ENCODE measurements at places on chromosomes 5 and 9.

DNA sequence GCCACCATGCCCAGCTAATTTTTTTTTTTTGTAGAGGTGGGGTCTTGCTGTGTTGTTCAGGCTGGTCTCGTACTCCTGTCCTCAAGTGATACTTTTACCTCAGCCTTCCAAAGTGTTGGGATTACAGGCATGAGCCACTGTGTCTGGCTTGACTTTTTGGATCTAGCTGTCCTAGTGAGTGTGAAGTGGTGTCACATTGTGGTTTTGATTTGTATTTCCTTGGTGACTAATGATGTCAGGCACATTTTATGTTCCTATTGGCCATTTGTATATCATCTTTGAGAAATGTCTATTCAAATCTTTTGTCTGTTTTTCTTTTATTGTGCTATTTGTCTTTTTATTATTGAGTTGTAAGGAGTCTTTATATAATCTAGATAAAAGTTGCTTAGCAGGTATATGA is 53.5 kb upstream of the MCCC2 start:
- DNase-seq = no peak

GRCh38 chr9:131253891-131254491 is 22.3 kb downstream of the FAM78A start:
- no peak for DNase-seq

DNA sequence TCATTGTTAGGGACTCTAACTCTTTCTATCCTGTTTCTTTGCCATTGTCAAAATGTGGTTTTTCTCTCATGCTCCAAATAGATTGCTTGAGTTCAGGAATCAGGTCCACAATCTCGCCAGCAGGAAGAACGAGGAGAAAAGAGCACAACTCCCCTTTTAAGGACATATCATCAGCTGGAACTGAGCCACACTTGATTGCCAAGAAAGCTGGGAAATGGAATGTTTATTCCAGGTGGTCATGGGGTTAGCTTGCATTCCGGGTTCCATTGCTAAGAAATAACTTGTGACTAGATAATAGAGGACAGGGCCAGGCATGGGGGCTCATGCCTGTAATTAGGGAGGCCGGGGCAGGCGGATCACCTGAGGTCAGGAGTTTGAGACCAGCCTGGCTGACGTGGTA is 32.4 kb upstream of the C9orf57 start:
- no peak for DNase-seq

GRCh38 chr5:169225830-169226356 is 75.0 kb downstream of the SLIT3 start:
- DNase-seq = no peak

GRCh38 chr9:19440376-19440775 is 31.6 kb downstream of the ACER2 start:
- no peak for DNase-seq

GRCh38 chr5:168270476-168270875 is 21.0 kb upstream of the WWC1 start:
- DNase-seq = no peak

- DNase-seq = no peak
Measured at GRCh38 chr9:113875459-113876150, 504 bp upstream of the ZNF618 start.

GRCh38 chr9:130927338-130927737 is 11.7 kb downstream of the FIBCD1 start:
- DNase-seq = no peak

GRCh38 chr5:93585041-93585766 is 2.2 kb downstream of the NR2F1 start:
- DNase-seq = no peak

GRCh38 chr9:129457325-129457779 is 163.5 kb downstream of the C9orf50 start:
- no peak for DNase-seq

DNA sequence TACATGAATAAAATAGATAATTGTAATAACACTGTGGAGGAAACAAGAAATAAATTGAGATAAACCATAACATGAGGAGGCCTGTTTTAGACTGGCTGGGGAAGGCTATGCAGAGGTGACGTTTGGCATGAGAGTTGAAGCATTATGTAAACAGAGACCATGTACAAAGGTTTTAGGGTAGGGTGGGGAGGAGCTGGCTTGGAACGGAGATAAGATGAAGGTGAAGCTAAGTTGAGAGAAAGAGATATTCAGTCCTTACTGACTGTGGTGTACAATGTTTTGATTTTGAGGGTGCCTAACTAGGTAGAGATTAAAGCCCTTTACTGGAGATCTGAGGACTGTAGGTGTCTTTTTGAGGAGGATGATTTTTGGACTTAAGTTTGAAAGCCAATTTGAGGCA is 17.8 kb downstream of the MAN2A1 start:
- no peak for DNase-seq

DNA sequence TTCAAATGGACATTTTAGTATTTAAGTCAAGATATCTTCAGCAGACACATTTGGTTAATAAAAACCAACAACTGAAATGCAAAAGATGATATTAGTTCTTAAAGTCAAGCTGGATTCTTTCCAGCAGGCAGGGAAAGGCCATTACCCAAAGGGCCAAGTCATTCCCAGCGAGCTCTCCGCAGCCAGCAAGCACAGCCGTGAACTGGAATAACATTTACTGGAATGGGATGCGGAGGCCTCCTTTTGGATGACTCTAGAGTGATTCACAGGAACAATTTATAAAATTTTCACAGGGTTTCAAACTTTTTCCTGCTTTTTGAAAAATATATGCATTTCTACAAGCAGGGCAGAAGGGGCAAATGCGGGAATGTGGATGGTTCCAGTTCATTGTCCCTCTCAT is 76.6 kb upstream of the DAB2 start:
- no peak for DNase-seq

- no peak for DNase-seq
Measured at GRCh38 chr5:153883854-153884611, 154.7 kb downstream of the FAM114A2 start.

DNA sequence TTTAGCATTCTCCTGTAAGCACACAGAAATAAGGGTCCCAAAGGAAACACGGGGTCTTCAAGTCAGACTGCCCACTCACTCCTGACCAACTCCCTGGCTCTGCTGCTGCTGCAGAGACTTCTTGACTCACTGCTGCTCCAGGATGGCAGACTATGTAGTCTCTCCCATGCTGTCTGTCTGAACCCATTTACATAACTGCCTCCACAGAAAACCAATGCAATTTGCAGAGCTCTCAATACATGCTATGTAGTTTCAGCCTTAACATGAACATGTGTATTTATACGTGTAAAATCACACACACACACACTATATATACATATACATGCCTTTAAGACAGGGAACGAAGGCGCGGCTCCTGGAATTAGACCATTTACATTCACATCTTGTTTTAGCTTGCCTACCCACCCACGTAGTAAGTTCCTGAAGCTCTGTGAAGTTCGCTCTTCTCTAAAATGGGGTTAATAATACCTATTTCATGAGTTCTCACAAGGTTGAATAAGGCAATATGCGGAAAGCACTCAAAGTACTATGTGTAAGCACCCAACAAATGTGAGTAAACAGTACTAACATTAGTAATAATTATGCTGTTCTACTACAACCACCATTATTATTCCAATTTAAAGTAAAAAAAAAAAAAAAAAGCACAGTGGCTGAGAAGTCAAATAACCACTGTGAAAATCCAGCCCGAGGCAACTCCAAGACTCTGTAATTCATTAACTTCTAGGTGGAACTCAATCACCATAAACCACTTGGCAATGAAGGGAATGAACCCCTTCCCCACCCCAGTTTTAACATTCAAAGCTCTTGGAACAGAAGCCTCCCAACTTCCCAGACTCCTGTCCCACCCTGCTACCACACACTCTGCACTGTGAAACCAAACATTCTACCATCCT is 31.8 kb downstream of the PRELID2 start:
- DNase-seq = no peak

GRCh38 chr5:174310243-174310642 is 264.7 kb downstream of the NSG2 start:
- no peak for DNase-seq

GRCh38 chr5:96721351-96721977 is 59.3 kb downstream of the CAST start:
- DNase-seq = no peak

DNA sequence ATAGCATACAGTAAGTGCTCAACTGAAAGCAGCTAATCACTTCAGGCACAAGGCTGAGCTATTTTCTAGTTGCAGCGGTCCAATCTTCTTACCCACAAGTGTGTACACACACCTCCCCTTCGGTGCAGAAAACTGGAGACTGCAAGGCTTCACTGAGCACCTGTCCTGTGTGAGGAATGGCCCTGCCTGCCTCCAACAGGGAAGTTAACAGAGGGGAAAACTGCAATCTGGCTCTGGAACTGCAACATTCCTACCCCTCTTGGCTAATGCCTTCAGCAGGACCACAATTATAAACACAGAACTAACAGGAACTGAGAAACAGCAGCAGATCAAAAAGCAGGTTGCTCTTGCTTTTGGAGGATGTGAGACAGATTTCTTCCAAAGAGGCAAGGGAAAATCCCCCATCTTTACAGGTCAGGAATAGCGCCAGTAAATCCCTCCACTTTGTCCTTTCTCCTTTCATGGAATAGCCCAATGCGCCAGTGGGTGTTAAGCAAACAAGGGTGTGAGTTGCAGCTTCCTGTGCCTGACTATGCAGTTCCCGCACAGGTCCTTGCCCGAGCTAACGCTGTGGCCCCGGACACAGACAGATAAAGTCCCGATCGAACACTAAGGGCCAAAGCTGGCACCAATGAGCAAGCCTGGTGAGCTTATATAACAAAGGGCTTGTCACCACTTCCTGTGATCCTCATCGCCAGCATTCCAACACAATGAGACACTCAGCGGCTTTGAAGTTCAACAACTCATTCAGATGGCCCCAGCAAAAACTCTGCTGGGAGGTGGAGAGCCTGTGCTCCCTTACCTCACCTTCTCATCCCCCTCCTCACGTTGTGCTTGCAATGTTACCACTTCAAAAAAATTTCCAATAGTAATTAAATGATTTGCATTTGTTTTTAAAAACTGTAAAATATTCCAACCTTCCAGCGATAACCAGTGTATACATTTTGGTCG is 21.5 kb downstream of the SHB start:
- DNase-seq = no peak

DNA sequence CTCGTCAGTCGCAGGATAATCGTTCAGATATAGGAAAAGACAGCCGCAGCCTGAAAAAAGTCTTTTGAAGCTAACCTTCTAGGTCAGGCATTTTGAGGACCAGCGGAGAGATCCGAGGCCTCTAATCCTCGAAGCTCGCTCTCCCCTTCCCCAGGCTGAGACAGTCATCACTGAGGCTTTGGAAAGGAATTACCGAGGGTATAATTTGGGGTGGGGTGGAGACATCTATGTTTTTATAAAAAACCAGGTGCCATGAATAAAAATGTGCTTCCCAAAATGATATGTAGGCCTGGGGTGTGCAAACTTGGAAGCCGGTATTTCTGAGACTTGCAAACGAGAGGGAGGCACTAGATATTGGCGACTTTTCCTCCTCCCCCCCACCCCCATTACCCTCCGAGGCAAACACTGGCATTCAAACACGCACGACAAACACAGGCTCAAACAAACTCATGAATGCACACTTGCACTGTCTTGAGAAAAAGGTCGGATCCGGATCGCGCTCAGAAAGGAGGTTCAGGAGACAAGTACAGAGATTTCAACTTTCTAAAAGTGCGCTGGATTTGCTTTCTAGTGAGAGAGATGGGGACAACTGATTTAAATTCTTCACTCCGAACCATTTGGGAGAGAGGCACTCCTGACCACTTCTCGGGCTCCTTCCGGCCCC is 935 bp upstream of the MSX2 start:
- DNase-seq = no peak

DNA sequence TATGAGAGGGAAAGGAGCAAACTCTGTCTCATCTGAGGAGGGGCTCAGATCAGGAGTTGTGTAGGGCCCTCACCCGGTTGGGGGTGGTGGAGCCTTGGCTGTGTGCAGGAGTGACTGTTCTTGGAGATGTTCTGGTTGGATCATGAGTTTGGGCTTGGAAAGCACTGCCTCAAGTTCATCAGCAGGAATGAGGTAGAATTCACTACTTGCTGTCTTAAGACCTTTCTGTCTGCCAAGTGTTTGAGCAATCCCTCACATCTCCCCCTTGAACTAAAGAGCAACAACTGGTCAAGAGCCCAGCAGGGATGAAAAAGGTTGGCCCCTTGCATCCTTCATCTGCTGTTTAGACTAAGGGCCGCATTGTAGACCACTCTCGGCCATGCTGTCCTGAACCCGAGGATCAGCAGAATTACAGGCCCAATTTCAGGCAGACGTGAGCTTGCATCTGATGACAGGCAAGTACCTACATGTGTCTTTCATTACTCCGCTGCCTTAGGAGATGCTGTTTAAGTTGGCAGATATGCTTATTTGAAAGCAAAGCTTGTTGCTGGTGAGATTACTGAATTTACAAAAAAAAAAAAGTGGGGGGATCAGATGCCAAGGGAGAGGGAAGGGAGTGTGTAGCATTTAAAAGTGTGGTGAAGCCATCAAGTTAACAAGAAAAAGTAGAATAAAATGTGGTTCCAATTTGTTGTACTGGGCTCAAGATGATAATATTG is 36.4 kb downstream of the PIK3R1 start:
- no peak for DNase-seq

DNA sequence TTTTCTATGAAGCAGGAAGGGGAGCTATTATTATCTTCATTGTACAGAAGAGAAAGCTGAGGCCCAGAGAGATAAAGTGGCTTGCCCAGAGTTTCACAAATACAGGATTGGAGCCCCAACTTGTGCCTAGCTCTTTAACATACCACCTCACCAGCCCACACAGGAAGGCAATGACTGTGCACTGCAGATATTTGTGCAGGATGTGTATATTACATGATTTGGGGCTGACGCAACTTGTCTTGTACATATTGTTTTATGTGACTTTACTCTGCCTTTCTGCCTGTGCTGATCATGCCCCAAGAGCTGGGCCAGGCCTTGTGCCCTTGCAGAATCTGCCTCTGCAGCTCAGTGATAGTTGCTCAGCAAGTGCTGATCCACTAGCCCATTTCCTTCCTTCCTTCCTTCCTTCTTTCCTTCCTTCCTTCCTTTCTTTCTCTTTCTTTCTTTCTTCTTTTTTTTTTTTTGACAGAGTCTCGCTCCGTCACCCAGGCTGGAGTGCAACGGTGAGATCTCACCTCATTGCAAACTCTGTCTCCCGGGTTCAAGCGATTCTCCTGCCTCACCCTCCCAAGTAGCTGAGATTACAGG is 106.6 kb upstream of the TBCA start:
- DNase-seq = no peak

- DNase-seq = no peak
Measured at GRCh38 chr5:118366429-118366828, 621.9 kb downstream of the DTWD2 start.

- DNase-seq = no peak
Measured at GRCh38 chr5:55983986-55984385, 10.8 kb downstream of the IL6ST start.

DNA sequence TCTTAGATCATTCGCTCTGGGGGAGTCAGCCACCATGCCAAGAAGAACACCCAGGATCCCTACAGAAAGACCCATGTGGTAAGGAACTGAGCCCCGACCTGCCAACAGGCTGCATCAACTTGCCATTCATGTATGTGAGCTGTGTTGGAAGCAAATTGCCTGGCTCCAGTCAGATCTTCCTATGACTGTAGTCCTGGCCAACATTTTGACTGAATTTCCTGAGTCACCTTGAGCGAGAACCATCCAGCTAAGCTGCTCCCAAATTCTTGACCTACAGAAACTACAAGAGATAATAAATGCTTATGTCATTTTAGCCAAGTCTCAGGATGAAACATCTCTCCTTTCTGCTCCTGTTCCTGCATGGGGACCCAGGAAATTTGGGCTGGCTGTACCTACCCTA is 40.0 kb upstream of the SLC44A1 start:
- no peak for DNase-seq
